T-helper 2 cell treated with Interferon-gamma antibody and Interleukin-4, amounts not matched to agents 5 μg/mL and 100 μg/mL, for 36 hours (primary cell): ENCODE measurements at places on chromosomes 3 and 15.

- no peak for DNase-seq
Observed at GRCh38 chr3:57675530-57675929, 17.3 kb downstream of the DENND6A start.

GRCh38 chr3:61578667-61579367, 17.4 kb downstream of the PTPRG start:
- no peak for DNase-seq

DNA sequence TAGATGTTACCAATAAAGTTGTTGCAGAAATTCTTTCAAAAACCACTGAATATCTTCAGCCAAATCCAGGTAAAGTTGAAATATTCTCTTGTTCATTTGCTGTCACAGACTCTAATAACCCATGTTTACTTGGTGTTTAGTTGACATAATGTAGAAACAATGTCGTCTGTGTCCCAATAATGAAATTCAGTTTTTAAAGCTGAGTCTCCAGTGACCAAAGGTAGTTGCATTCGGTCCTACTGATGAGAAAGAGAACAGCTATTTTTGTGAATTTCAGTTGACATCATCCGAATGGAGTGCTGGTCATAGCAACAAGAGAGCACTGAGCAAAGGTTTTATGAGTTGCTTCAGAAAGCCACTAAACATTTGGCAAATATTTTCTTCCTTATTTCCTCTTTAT, 88.8 kb upstream of the ADAMTSL3 start:
- DNase-seq: no peak

DNA sequence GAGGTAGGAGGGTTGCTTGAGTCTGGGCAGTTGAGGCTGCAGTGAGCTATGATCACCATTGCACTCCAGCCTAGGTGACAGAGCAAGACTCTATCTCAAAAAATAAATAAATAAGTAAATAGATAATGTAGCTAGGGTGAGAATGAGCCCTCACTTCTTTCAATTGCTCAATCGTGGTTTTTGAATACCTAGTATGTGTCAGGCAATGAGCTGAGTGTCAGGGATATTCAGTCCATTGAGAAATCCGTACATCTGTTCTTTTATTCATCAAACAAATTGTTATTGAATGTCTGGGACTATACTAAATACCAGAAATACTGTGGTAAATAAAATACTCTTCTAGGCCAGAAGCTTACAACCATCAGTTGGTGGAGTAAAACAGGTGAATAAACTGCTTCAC, 6.2 kb upstream of the ZNF148 start:
- DNase-seq: no peak

DNA sequence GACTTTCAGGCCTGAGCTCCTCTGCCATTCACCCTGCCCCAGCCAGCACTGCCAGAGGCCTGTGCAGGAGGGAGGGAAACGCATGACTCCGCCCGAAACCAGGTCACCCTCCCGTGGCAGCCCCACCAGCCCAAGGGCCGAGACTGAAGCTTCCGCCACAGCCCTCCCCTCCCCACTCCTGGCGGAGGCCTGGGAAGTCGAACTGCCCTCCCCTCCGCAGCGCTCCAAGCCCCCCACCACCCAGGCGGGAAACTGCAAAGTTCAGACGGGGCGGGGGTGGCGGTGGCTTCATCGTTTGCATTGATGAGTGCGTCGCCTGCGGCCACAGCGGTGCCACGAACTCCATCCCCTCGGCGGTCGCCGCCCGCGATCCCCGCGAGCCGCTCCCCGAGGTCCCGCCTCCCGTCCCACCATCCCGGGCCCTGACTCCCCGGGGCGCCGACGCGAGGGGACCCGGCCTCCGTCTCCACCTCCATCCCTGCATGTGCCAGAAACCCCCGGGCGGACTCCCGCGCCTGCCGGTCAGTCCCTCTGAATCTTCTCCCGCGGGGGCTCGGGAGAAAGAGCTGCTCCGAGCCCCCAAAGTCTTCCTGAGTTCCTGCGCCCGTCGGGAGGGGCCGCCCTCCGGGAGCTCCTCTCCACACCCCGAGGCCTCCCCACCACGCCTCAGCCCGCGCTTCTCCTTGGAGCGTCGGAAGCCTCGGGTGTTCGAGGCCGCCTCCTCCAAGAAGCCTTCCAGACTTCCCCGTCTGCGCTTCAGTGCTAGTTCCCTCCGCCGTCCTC, 698 bp downstream of the MELTF start:
- no peak for DNase-seq

GRCh38 chr3:155661760-155662159, 83.1 kb downstream of the PLCH1 start:
- no peak for DNase-seq

GRCh38 chr15:52008698-52009434, 10.2 kb upstream of the MAPK6 start:
- no peak for DNase-seq

DNA sequence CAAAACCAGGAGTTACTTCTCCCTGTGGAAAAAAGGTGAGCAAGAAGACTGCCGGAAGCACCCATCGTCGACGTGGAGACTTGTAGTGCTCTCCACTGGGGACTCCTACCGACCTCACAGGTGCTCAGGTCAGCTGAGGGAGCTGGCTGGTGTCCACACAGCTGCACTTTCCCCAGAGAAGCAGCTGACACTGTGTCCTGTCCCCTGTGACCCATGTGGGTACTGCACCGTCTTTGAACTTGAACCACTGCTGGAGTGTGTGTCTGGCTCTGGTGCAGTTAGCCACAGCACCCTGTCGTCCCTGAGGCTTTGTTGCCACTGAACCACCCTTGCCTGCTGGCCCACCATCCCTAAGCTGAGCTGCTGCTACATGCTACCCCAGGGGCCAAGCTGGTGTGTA, 270.8 kb downstream of the CACNA2D3 start:
- DNase-seq: no peak

DNA sequence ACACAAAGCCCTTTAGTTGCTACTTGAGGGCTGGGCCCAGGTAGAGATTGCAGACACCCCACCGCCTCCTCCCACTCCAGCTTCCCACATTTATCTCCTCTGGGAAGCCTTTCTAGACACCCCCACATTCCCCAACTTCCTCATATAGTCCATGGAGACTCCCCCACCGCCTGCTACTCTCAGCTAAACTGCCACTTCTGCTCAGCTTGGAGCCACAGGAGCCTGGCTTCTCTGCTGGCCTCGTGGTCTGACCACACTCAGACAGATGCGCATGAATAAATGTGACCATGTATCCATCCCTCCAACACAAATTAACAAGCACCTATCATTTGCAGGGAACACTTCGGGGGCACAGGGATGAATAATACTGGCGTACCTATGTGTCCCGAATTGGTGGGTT, 10.5 kb upstream of the ACSBG1 start:
- DNase-seq: no peak

DNA sequence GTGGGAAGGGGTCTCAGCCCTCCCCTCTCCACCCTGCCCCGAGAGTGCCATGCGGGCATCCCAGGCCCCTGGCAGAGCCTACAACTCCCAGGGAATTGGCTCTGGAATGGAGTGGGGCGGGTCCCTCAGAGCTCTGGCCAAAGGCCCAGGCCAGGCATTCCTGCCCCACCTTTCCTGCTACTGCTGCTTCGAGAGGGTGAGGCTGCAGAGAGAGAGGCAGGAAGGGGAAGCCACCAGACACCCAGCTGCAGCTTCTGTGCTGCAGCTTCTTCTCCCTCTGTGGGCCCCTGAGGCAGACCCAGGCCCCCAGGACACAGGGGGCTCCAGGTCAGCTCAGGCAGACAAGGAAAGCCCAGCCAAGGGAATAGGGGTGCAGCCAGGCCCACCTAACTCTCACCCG, 2.7 kb downstream of the ALS2CL start:
- DNase-seq: no peak

DNA sequence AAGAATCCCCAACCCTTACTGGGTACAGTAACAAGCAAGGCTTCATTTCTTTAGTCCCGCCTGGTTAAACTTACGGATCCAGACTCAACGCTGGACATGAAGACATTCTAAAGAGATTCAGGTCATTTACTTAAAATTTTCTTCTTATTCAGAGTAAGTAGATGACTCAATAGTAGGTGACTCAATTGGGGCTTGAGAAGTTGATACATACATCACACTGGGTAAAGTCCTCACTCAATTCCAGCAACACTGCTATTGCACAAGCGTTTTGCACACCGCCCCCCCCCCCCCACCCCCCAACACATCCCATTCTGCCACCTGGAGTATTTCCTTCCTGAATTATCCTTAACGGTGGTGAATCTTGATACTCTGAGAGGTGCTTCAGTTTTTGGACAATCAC, 610.0 kb downstream of the FOXP1 start:
- no peak for DNase-seq

GRCh38 chr15:42065033-42065432, 29.3 kb downstream of the PLA2G4D start:
- no peak for DNase-seq
